ENCODE measurements at places on chromosomes 4 and X.

- no peak for DNase-seq
Measured at GRCh38 chr4:182277377-182277776, 34.2 kb downstream of the TENM3 start.

GRCh38 chrX:13520936-13521335, 48.5 kb upstream of the EGFL6 start:
- DNase-seq, result no peak

- DNase-seq, result no peak
Measured at GRCh38 chr4:123846561-123846960, 450.0 kb downstream of the SPRY1 start.

- DNase-seq, result no peak
Measured at GRCh38 chr4:188649635-188650034, 510.4 kb downstream of the TRIML1 start.

DNA sequence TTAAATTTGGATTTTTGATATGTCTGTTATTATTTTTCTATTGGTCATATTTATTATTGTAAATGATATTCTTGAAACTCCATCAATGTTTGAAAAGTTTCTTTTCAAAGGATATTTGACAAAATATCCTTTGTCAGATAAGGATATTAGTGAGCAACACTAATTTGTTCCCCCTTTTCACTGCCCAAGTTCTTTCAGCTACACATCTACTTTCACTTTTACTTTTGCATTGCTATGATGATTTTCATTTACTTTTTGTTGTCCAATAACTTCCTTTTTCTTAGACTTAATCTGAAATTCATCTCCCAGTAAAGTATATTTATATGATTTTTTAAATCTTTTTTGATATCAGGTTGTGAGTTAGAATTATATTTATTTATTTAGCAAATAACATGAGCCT, 542.3 kb upstream of the ADGRL3 start:
- DNase-seq, result no peak

GRCh38 chr4:147981305-147981704, 249.4 kb downstream of the ARHGAP10 start:
- DNase-seq, result no peak

Measured in posterior cingulate gyrus (tissue), 11 donors.